GM04503 (cell line): ENCODE measurements at places on chromosomes 4 and X.
A peak's percentile ranks its signal among the peaks of the same experiment; 100 is the strongest.

DNA sequence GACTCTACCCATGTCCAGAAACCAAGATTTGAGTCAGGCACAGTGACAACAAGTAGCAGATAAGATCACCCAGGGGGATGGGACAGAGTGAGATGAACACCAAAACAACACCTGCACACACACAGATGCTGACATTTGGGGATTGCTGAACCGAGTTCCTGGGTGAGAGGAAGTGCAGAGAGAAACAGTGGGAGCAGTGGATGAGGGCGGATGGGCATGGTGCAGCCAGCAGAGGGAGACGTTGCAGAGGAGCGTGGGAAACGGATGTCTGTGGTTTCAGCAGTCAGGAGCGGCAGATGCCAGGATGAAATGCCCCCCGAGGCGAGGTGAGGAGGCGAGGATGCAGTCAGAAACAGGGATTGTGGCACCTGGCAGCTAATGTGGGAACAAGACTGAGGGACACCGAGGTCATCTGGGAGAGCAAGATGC lies 78.6 kb upstream of the STS start:
- no peak for DNase-seq

- DNase-seq, result peak; percentile 14
Observed at GRCh38 chr4:121096629-121097028, 24.3 kb upstream of the NDNF start.

DNA sequence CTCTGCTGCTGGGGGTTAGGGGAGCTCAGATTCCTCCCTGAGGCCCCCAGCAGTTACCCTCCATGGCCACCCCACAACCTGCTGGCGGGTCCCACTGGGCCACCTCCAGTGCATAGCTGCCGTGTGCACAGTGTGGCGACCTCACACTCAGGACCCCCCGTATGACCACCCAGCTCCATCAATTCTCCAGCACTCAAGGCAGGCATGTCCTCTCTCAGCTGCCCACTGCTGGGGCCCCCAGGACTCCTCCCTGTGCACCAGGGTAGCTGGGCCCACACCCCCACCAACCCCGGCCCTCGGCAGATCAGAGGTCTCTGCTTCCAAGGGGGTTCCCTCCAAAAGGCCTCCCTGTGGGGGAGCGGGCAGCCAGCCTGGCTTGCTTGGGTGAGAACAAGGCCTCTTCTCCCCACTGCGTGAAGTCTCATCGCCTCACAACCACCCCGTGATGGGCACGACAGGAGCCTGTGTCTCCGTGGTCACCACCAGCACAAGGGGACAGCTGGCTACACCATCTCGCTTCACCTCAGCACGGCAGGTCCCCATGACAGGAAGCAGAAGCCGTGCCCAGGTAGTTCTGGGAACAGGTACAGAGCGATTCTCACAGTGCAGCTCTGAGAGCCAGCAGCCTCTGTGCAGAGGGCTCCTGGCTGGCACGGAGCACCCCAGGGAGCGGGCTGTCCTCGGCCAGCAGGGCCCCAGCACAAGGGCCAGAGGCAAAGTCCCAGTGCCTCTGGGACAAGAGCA lies 4.6 kb upstream of the HAUS3 start:
- DNase-seq, result no peak

DNA sequence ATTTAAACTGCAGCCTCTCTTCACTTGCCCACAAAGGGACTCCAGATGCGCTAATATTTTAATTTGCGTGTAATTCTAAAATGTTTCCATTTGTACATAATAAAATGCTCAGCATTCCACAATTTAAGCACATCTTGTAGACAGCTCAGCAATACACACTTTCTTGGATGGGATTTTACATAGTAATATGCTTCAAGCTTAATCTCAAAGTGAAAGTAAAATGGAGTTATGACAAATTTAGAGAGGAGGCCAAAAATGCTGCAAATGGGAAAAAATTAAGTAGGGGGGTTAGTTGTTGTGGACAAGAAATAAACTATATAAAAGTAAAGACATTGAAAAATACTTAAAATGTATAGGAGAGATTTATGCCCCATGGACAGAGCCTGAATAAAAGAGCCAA lies 149.1 kb downstream of the FBXO8 start:
- DNase-seq, result no peak

DNA sequence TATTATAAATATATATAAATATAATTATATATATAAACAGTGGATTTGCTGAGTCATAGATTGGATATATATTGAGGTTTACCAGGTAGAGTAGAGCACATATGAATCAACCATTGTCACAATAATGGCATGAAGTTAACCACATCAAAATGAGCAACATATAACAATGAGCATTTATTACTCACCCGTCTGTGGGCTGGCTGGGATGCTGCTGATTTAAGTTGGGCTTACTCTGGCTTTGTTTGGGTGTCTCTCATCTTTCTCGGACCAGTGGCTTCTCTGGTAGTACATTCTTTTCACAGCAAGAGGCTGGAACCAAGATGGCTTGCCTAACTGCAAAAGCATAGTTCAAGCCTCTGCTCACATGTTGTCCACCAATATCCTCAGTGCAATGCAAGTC lies 111.7 kb upstream of the TAPT1 start:
- no peak for DNase-seq

GRCh38 chrX:39309721-39310152 lies 508.5 kb downstream of the MID1IP1 start:
- no peak for DNase-seq

GRCh38 chr4:82630079-82630478 lies 68.3 kb upstream of the TMEM150C start:
- no peak for DNase-seq

DNA sequence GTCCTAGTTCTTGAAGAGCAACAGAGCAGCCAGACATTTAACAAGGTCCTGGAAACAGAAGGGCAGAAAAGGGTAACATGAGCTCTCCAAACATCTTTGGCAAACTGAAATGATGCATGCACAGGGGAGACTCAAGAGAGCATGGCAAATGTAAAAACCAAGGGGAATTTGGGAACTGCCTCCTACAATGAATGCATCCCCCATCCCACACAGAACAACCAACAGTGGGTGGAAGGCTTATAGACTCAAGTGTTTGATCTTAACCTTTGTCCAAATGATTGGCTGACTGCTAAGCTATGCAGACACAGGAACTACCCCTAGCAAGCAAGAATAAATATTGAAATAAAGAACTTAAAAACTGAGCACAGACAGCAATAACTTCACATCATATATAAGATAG lies 74.4 kb downstream of the CENPC start:
- no peak for DNase-seq

DNA sequence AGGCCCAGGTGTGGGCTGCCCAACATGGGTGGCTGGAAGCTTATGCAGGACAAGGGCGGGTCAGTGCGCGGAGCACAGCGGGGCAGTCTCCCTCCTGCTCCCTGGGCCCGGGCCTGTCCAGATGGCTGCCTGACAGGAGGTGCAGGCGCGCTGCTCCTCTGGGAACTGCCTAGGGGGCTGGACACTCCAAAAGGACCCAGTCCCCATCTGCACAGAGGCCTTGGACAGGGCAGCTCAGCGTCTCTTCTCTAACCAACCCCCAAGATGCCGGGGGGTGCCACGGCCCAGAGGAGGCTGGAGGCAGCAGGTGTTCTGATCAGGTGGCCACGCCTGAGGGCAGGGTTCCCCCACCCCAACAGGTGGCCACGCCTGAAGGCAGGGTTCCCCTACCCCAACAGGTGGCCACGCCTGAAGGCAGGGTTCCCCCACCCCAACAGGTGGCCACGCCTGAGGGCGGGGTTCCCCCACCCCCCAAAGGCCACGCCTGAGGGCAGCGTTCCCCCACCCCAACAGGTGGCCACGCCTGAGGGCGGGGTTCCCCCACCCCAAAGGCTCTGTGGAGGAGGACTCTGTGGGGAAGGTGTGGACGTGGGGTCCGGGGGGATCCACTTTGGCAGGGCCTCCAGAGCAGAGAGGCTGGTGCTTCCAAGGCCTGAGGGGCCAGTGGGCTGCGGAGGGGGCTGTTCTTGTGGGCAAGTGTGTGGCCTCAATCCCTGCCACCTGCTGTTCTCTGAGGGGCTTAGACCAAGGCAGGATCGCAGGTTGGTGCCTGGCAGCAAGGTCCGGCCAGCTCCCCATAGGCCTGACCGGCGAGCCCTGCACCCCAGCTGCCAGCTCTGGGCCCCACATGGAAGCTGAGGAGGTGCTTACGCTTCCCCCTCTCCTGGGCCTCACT lies 36.1 kb downstream of the CPLX1 start:
- DNase-seq, result no peak

DNA sequence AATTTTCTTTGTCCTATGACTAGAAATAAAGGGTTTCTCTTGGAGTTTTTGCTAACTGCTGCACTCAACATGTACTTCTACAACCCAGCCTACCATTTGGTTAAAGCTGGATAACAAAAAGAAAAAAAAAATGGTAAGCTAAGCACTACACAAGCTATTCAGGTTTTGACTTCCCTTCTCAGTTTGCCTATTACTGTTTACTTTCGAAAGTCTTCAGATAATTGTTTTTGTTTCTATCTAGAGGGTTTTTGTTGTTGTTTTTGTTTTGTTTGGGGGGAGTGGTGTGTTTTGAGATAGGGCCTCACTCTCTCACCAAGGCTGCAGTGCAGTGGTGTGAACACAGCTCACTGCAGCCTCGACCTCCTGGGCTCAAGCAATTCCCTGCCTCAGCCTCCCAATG lies 46.6 kb downstream of the CLOCK start:
- no peak for DNase-seq

- peak; percentile 71 for DNase-seq
Observed at GRCh38 chrX:129875669-129876068, 30.3 kb upstream of the UTP14A start.

DNA sequence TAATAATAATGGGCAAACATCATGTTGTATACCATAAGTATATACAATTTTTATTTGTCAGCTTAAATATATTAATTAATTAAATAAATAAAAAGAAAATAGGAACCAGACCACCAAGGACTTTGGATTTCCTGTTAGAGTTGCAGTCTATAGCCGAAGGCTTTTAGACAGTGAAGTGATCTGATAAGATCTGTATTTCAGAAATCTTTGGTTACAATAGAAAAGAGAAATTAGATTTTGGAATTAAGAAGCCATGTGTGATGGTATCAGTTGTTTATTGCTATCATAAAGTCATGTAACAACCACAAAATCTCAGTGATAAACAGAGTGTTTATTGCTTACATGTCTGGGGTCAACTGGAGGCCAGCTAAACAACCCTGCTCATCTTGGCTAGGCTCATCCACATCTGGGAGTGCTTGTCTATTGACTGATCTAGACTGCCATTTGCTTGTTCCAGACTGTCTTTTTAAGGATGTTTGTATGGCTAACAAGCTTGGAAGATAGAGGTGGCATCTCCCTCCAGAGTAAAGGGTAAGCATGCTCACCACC lies 142.1 kb upstream of the USP9X start:
- DNase-seq, result no peak

GRCh38 chr4:99827454-99827853 lies 10.8 kb downstream of the DAPP1 start:
- no peak for DNase-seq

DNA sequence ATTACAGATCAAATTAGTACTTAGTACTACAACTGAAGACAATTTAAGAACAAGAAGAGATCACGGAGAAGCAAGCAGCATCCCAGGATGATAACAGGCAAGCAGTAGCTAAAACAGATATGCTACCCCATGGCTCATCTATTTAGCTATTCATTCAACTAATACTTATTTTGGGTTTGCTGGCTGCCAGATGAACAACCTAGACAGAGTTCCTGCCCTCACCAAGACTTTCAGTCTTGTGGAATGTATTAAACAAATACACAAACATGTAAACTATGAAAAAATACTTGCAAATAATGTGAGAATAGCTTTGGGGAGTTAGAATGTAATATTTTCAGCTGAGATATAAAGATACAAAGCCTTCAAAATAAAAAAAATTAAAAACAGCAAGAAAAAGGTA lies 2.4 kb upstream of the CORIN start:
- DNase-seq, result no peak

DNA sequence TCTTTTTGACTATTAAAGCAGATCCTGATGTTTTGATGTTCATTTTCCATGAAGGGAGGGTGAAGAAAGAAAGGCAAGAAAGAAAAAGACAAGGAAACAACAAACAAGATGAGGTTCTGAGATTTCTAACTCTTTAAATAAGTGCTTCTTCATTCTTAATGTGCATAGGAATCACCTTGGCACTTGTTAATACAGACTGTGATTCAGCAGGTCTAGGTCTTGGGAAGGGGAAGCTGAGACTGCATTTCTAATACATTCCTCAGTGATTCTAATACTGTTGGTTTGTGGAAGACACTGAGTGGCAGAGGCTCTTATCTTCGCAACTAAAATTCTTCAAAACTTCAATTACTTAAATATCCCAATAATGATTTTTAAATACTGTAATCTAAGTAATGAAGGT lies 95.2 kb upstream of the NAP1L5 start:
- DNase-seq, result no peak

DNA sequence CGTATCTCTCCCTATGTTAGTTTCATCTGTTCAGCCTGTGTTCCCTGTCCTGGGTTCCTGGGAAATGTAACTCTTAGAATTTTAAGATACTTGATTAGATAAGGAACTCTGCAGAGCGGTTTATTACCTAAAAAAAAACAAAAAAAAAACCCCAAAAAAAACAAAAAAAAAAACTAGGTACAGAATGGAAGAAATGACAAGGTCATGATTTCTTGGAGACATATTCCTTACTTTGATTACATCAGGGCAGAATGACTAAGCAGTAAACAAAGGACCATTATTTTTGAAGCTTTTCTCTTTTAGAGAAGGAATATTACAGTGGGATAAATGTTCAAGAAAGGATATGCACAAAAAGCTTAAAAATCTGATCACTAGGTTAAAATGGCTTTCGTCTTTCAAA lies 171.8 kb downstream of the ARAP2 start:
- DNase-seq, result no peak

DNA sequence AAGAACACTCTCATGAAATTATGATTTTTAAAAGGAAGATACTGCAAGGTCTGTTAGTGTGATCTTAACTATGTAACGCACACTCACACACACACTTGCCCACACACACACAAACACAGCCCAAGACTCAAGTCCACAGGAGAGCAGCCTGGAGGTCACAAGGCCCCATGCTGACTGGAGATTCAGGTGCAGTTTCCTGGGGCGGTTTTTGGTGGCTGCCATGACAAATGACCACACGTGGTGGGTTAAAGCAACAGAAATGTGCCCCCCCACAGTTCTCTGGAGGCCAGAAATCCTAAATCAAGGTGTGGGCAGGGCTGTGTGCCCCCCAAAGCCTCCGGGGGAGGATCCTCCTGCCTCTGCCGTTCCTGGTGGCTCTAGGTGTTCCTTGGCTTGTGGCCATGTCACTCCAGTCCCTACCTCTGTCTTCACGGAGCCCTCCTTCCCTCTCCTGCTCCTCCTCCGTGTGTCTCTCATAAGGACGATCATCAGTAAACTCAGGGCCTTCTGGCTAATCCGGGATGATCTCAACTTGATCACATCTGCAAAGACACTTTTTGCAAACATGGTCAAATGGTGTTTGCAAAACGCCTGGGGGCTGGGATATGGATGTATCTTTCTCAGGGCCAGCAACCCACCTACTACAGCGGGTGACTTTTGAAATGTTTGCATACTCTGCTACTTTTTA lies 9.7 kb upstream of the HTRA3 start:
- DNase-seq, result no peak

- no peak for DNase-seq
Observed at GRCh38 chr4:10816571-10816970, 132.0 kb upstream of the CLNK start.

DNA sequence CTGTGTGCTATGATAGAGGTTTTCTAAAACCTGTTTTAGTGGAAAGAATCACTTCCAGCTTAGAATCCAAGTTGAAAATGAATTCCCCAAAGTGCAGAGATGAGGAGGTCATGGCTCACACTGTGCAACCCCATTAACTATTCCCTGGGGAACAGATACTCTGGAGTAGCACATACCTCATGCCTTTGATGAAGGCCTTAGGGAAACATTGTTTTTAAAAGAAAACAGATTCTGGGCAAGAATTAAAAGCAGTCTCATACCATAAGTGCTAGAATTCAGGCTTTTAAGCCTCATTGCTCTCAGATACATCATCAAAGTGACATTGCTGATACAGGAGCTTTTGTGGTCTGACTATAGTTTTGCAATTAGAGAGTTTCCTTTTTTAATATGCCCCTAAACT lies 115.1 kb downstream of the NDST4 start:
- no peak for DNase-seq
